Spleen (tissue), 13 donors: ENCODE measurements at places on chromosomes 5 and 9. TPM values are rescaled to one million over a fixed set of nuclear protein-coding genes. Genes with fewer than 3 reads are reported as not detected.

The SV2C gene
- total RNA-seq, result 0.06 TPM

The KIF4B gene
- total RNA-seq, result 0.14 TPM

The STC2 gene
- 4.7 TPM for total RNA-seq

The SLC28A3 gene
- total RNA-seq, result 0.60 TPM

DNA sequence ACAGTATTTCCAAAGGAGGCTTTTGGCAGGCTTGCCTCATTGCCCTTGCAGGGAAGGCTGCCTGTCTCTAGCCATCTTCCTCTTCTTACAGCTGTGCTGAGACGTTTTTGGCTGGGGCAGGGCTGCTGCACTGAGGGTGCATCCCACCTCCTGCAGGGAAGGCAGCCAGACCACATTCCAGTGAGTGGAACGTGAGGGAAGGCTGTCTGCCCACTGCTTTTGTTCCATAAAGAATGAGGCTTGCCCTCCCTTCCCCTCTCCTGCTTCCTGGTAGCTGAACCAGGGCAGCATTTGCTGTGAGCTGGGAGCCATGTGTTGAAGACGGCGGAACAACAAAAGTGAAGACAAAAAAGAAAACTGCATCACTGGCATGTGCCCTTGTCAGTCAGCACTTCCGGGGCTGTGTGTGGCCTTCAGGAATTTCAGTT, 16.8 kb downstream of the MGAT1 start:
- peak; percentile 58 for DNase-seq
- H3K27ac ChIP-seq, result peak overlapping the region; percentile 29
- peaks cover 12% of the 10 kb centered on the region for H3K36me3 ChIP-seq
- H3K4me1 ChIP-seq, result peaks cover 56% of the 10 kb centered on the region

- H3K4me1 ChIP-seq, result peaks cover 3% of the 10 kb centered on the region
- H3K27ac ChIP-seq, result no peak overlapping the region
- H3K27me3 ChIP-seq, result no peaks in the 10 kb centered on the region
Observed at GRCh38 chr9:37474438-37474837, 9.2 kb upstream of the ZBTB5 start.

DNA sequence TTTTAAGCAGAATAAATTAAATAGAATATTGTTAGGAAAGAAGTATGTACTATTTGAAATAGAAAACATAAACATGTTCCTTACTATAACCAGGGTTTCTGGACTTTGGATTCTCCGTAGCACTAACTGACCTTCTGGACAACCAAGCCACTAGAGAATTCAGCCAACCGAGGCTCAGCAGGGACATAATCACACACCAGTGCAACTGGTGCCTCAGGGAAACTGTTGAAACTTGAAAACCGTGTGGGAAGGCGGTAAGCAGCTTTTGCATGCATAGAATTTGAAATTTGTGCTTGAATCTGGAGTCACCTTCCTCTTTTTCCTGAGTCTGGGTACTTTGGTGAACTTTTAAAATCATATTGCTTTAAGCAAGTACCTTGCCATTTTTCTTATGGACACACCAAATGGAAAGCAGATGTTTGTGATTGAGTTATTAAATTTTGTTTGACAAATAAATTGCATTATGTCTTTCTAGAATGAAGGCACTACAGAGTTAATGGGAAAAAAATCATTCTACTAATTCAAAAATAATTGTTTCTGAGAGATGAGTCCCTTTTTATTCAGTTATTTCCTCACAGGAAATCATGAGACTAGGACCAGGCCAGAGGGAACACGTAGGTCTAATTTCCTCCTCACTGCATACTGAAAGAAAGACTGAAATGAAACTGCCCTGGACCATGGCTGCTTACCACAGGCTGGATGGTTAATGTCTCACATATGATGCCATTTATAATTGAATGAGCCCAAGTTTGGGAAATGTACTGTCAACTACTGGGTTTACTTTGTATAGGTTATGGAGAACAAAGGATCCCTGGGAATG, 20.6 kb upstream of the SCAMP1 start:
- H3K4me1 ChIP-seq, result no peaks in the 10 kb centered on the region
- no peak overlapping the region for H3K27ac ChIP-seq
- H3K36me3 ChIP-seq, result no peaks in the 10 kb centered on the region
- H3K4me3 ChIP-seq, result no peak overlapping the region
- H3K27me3 ChIP-seq, result no peaks in the 10 kb centered on the region

DNA sequence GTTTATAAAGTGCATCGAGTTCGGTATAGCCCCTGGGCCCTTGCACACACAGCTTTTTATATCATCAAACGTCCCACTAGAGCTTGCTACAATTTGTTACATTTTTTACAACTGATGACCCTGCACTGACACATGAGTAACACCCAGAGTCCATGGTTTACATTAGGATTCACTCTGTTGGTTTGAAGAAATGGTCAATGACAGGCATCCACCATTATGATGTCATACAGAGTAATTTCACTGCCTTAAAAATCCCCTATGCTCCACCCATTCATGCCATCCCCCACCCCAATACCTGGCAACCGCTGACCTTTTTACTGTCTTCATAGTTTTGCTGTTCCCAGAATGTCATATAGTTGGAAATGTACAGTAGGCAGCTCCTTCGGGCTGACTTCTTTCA, 130.2 kb downstream of the MED10 start:
- H3K4me1 ChIP-seq, result no peaks in the 10 kb centered on the region
- no peaks in the 10 kb centered on the region for H3K27me3 ChIP-seq
- DNase-seq, result no peak
- no peak overlapping the region for H3K4me3 ChIP-seq
- H3K36me3 ChIP-seq, result no peaks in the 10 kb centered on the region

- no peak overlapping the region for H3K27ac ChIP-seq
- no peaks in the 10 kb centered on the region for H3K27me3 ChIP-seq
- DNase-seq, result no peak
- no peaks in the 10 kb centered on the region for H3K4me1 ChIP-seq
Observed at GRCh38 chr5:80057921-80058320, 22.8 kb downstream of the THBS4 start.

GRCh38 chr5:157311595-157311994, 45.7 kb downstream of the CYFIP2 start:
- no peak overlapping the region for H3K27ac ChIP-seq
- no peak for DNase-seq
- no peaks in the 10 kb centered on the region for H3K27me3 ChIP-seq
- H3K4me1 ChIP-seq, result no peaks in the 10 kb centered on the region
- no peaks in the 10 kb centered on the region for H3K36me3 ChIP-seq
- H3K4me3 ChIP-seq, result no peak overlapping the region

DNA sequence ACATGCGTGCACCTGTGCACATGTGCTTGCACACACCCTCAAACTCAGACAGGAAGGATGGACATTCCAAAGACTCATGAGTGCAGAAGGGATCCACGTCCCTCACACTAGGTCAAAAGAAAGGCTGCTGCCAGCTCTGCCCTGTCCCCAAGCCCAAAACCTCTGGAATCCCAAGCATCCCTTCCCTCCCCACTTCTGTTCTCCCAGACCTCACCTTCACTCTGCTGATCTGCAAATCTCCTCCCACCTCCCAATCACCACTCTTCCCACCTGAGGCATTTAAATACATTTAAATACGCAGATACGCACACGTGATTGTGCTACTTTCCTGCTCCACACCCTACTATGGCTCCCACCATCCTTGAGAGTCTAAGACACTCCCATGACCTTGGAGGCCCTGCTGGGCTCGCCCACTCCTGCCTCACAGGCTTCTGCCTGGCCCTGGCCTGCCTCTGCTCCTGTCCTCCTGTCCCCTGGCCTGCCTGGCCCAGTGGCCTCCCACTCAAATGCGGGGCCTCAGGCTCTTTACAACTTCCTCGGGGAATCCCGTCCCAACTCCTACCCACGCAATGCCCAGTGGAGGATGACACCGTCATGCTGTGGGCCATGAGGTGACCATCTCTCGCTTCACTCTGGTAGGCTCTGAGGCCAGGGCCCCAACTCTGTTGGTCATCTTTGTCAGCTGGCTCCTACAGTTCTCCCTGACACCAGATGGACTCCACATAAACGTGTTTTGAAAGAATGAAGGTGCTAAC, 478.4 kb upstream of the DAP start:
- H3K27ac ChIP-seq, result no peak overlapping the region
- H3K4me3 ChIP-seq, result no peak overlapping the region
- DNase-seq, result no peak
- H3K36me3 ChIP-seq, result no peaks in the 10 kb centered on the region

DNA sequence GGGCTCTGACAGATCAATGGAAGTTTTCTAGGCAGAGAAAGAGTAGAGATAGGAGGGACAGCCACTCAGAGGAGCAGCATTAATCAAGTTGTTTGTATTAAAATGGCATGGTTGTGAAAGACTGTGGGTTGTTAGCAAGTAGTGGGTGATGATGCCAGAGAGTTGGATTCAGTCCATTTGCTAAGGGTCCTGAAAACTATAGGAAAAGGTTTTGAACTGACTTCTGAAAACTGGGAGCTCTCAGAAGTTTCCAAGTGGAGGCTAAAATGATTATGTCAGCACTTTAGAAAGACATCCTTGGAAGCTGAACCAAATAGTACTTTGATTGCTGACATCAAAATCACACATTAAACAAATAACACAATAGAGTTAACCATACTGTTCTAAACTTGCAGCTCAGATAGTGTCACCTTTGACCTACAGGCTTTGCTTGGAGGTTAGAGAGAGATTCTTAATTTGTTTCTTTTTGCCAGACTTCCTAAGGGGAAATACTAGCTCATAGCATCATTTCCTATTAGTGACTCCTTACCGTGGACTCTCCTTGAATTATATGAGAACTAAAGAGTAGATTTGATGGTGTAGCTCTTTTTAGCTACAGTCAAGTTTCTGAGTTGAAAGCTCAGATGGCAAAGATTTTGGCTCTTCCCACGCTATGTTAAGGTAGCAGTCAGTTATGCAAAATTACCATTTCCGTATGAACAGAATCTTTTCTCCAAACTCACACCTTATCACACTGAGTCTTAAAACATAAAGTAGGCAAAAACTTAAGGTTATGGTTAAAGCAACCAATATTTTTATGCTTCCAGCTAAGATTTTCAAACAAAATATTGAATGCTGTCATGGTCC, 277.1 kb downstream of the NR3C1 start:
- H3K27me3 ChIP-seq, result no peaks in the 10 kb centered on the region
- H3K4me1 ChIP-seq, result peaks cover 38% of the 10 kb centered on the region
- H3K27ac ChIP-seq, result no peak overlapping the region
- H3K36me3 ChIP-seq, result no peaks in the 10 kb centered on the region
- H3K4me3 ChIP-seq, result no peak overlapping the region
